ENCODE measurements at places on chromosomes 16 and 17.

DNA sequence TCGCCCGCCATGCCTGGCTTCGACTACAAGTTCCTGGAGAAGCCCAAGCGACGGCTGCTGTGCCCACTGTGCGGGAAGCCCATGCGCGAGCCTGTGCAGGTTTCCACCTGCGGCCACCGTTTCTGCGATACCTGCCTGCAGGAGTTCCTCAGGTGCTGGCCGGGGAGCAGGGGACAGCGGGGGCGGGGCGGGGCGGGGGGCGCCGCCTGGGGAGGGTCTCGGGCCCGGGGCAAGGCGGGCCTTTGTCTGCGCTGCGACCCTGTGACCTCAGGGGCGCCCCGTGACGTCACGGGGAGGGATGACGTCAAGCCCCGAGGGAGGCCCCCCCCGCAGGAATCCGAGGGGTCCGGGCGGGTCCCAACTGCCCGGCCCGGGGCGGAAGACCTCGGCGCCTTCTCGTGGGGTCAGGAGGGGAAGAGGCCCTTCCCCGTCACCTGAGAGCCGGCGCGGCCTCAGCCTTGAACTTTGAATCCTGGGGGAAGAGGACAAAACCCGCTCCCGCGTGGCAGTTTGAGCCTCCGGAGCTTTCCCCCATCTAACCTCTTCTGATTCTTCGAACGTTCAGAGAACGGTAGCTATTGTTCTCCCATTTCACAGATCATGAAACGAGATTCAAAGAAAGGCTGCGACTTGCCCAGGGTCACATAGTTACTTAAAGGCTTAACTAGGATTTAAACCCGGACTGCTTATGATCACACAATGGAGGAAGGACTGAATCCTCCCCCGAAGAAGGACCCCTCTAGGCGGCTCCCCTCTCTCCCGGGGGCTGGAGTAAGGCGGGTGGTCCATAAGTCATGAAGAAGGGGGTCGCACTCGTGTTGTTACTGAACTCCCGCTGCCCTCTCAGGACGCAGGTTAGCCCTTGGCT is 527 bp downstream of the TRAF4 start:
- no peak for DNase-seq

DNA sequence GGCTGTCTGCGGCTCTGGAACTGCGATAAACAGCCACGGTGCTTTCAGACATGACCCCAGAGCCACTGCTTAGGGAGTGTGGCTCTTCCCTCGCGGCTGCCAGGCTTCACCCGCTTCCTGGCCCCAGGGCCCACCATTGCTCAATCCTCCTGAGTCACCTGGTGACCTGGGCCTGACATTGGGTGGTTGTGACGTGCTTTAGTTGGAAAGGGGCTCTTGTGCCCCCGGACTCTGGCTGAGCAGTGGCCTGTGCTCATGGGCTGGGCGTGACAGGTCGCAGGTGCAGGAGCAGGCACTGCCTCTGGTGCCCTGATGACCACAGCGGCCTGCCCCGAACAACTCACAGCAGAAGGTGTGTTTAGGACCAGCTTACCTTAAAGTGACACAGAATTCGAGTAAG is 8.6 kb upstream of the NUDT16L1 start:
- DNase-seq = no peak

DNA sequence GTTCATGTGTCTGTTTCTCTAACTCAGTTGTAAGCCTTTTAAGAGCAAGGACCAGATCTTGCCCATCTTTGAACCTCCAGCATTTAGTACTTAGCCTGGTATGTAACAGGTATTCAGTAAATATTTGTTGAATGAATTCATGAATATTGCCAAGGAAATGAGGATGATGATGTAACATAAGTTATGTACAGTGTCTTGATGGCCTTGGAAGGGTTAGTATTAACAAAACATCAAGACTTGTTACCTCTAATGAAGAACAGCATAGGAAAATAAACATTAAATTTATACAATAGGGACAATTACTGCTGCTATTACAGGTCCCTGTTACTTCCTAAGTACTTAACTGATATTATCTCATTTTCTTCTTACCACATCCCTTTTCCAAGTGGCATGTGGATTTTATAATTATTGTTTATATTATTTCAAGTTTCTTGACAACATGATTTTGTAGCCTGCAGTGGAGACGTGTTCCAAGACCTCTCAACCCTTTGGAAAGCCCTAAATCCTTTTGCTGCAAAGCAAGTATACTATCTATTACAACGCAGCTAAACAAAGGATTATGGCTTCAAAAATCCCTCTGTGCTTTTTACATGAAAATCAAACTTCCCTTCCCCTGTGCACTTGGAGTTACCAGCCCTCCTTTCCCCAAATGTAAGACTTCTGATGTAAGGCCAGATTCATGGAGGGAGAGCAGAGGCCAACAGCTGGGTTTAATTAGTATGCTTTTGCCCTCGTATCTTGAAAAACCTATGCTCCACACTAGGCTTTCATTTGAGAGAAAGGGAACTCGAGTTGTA is 77.4 kb upstream of the SMIM36 start:
- no peak for DNase-seq

- DNase-seq = no peak
Observed at GRCh38 chr16:49855280-49855821, 561 bp downstream of the ZNF423 start.

DNA sequence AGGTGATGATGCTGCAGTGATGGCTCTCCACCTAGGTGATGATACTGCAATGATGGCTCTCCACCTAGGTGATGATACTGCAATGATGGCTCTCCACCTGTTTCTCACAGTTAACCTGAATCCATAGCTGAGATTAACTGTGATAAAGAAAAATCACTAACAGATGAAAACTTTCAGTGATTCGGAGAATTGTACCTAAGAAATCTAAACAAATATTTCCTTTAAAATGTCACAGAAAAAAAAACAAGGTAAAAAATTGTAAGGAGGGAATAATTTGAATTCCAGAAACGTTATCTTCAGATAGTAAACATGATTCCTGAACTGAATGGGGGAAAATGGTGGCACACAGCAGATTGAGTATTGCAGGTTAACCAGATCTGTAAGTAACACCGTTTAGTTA is 113.4 kb downstream of the MAP2K4 start:
- no peak for DNase-seq

DNA sequence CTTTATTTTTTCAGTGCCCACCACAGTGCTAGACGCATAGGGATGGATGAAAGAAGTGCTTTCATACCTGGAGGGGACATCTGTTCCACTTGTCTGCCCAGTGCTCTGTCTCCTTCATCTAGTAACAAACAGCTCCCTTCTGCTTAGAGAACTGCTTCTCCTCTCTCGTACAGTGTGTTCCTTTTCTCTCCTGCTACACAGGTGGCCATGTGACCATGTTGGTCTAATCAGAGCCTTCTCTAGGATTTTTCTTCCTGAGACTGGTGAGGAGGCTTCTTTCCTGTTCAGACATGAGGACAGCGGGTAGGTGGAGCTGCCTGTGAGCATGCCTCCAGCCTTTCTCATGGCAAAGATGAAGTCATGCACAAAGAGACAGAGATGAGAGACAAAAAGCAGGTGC is 182.7 kb downstream of the TMEM132E start:
- no peak for DNase-seq

GRCh38 chr17:36111068-36111490 is 7.5 kb downstream of the CCL4 start:
- no peak for DNase-seq

- no peak for DNase-seq
Observed at GRCh38 chr16:50547340-50548124, 664 bp upstream of the NKD1 start.

DNA sequence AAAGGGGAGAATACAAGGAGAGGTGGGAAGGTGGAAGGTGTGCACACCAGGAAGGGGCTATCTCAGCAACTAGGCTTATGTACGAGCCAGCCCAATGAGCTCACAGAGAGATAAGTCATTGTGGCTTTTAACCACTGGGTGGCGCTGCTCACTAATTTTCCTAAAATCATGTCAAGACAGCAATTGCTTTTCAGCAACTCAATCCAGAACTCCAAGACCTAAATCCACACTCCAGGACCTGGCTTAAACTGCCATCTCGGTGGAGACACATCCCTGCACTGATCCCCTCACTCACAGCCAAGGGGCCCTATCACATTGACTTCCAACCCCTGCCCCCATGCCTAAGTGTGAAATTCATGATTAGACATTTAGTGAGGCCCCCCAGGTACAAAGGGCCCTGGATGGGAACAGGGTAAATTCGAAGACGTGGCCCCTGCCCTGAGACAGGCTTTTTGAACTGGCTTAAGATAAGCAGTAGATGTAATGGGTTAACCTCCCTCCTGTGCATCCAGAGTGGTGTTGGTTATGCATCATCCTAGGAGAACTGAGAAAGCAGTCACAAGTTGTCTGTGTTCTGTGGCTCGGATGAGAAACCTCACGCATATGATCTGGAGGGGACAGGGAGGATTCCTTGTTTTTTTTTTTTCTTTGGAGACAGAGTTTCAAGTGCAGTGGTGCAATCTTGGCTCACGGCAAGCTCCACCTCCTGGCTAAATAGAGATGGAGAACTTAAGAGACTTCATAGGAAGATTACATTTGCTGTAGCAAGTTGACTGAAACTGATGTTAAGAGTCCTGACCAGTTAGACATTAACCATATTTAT is 11.5 kb downstream of the CCL16 start:
- DNase-seq = peak; percentile 69

GRCh38 chr16:24975428-24975889 is 39.7 kb downstream of the ARHGAP17 start:
- DNase-seq = no peak

DNA sequence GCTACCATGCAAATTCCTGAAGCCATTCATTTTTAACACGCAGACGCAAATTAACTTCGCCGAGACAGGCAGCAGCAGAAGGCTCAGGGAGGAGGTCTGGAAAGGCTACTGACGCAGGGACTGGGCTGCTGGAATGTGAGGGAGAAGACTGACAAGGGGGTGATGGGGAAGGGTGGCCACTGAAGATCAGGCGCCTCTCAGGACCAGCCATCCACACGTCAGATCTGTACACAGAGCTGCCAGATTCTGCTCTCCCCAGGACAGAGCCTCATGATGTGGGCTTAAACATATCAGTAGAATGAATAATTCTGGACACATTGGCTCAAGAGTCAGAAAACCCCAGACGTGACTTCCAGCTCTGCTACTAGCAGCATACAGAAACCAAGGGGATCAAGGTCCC is 25.6 kb upstream of the CLEC18B start:
- DNase-seq = no peak
